ENCODE measurements at places on chromosomes 16 and 17. TPM values are rescaled to one million over a fixed set of nuclear protein-coding genes. Genes with fewer than 3 reads are reported as not detected.

- DNase-seq: no peak
These were observed 68.5 kb upstream of the ATP2A3 start for GRCh38 chr17:4032738-4033137.

The PIGS gene
- polyA plus RNA-seq: 106 TPM

The COIL gene
- polyA plus RNA-seq: 33.4 TPM

GRCh38 chr16:9966569-9967157 is 215.6 kb downstream of the GRIN2A start:
- no peak for DNase-seq

DNA sequence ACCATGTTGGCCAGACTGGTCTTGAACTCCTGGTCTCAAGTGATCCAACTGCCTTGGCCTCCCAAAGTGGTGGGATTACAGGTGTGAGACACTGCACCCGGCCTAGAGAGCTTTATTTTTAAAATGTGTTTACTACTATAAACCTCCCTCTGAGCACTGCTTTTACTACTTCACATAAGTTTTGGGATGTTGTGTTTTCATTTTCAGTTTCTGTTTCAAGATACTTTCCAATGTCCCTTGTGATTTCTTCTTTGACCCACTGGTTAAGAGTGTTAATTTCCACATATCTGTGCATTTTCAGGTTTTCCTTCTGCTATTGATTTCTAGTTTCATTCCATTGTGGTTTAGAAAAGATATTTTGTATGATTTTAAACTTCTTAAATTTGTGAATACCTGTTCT is 74.4 kb downstream of the NETO2 start:
- DNase-seq: no peak

GRCh38 chr16:1828645-1829410 is 1.8 kb downstream of the FAHD1 start:
- DNase-seq: no peak

- DNase-seq: no peak
These were observed 19.3 kb downstream of the ZNF750 start for GRCh38 chr17:82820278-82821251.

The MT3 gene
- 0.84 TPM for polyA plus RNA-seq

DNA sequence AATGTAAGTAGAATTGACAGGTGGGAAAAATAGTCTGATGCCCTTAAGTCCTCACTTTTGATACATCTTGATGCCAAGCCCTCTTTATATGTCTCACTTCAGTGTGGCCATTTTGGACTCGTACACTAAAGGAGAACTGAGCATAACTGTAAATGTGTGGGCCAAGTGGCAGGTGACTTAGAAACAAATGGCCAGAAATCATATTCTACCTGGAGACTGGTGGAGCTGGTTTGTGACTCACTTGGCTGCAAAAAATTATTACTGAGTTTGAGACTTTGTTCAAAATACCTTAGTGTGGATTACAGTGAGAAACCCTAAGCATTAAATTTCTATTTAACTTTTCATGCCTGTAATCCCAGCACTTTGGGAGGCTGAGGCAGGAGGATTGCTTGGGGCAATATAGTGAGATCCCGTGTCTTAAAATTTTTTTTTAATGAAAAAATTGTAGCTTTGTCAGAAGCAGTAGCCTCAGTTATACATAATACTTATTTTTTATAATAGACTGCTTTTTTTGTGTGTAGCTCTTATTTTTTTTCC is 5.0 kb downstream of the HAPSTR1 start:
- DNase-seq: no peak

The ARHGAP23 gene
- polyA plus RNA-seq: 68.4 TPM

DNA sequence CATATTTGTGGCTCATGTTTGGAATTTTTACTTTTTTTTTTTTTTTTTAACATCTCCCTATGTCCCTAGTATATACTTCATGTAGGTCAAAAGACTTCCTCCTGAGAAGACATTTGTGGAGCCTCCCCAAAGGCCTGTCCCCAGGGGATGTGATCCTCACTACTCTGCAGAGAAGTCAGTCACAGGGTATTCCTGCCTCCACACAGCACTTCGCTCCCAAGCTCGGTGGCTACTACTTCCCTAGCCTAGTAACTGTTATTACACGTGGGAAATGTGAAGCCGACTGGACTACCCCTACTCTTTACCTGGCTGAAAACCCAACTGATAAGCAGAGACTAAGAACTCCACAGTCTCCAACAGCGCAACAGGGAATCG is 116.8 kb downstream of the HIC1 start:
- DNase-seq: no peak

The ZPBP2 gene
- polyA plus RNA-seq: 0.04 TPM

DNA sequence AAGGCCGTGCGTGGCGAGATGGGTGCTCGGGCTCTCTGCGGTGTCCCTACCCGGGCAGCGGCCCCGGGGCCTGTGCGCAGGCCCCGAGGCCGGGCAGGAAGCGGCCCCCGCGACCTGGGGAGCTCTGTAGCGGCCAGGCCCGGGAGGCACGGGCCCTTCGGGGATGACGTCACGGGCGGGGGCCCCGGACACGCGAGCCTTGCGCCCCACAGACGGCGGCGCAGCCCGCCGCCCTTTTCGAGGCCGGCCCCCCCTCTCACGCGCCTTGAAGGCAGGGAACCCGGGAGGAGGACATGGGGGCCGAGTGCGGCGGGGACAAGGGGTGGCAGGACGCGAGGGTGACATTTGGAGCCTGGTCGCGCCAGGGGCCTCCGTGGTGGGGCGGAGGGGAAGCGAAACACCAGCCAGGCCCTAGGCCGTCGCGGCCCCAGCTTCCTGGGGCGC is 1.1 kb downstream of the RAI1 start:
- no peak for DNase-seq

The RGS11 gene
- 1.7 TPM for polyA plus RNA-seq

GRCh38 chr17:31902693-31903092 is 1.2 kb upstream of the UTP6 start:
- no peak for DNase-seq

- no peak for DNase-seq
These were observed 74.6 kb downstream of the KSR1 start for GRCh38 chr17:27530764-27531391.

The TMED6 gene
- 2.8 TPM for polyA plus RNA-seq

GRCh38 chr17:81249223-81250040 is 10.3 kb downstream of the NDUFAF8 start:
- DNase-seq: no peak

The MARCHF10 gene
- 0.93 TPM for polyA plus RNA-seq

GRCh38 chr17:59428916-59429485 is 97.5 kb downstream of the YPEL2 start:
- DNase-seq: no peak

GRCh38 chr17:3552916-3553315 is 4.7 kb downstream of the TRPV3 start:
- DNase-seq: no peak

- DNase-seq: peak; percentile 54
These were observed 241.5 kb upstream of the NLRP1 start for GRCh38 chr17:5825717-5826330.

- DNase-seq: no peak
These were observed 29.3 kb upstream of the RBL2 start for GRCh38 chr16:53404959-53405358.

The NFATC2IP gene
- 33.9 TPM for polyA plus RNA-seq

GRCh38 chr16:88448461-88449266 is 4.4 kb upstream of the ZFPM1 start:
- DNase-seq: no peak

GRCh38 chr17:68328676-68329075 is 37.4 kb downstream of the ARSG start:
- DNase-seq: no peak

DNA sequence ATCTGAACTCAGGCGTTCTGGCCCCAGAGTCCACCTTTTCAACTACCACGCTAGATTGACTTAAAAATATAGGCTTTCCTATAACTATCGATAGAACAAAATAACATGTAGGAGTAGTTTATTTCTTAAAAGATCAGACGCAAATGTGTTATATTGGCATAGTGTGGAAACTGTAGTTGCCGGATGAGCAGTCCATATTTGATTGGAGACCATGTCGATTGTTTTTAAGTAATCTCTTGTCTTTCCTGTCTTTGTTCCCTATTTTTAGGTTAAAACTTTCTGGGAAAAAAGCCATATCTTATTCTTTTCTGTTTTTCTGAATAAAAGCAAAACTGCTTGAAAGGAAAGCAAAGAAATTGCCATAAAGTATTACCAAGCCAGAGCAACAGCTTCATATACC is 53.1 kb downstream of the GAN start:
- no peak for DNase-seq

GRCh38 chr17:47621293-47622179 is 28.2 kb upstream of the KPNB1 start:
- DNase-seq: no peak

GRCh38 chr17:72126575-72127486 is 6.0 kb downstream of the SOX9 start:
- DNase-seq: no peak

The MYOCD gene
- 4.2 TPM for polyA plus RNA-seq

GRCh38 chr16:700684-701584 is 4.7 kb downstream of the FBXL16 start:
- DNase-seq: peak; percentile 44

The SLFN14 gene
- 0.27 TPM for polyA plus RNA-seq

The KCNJ18 gene
- polyA plus RNA-seq: not detected

The ASPHD1 gene
- polyA plus RNA-seq: 0.60 TPM

DNA sequence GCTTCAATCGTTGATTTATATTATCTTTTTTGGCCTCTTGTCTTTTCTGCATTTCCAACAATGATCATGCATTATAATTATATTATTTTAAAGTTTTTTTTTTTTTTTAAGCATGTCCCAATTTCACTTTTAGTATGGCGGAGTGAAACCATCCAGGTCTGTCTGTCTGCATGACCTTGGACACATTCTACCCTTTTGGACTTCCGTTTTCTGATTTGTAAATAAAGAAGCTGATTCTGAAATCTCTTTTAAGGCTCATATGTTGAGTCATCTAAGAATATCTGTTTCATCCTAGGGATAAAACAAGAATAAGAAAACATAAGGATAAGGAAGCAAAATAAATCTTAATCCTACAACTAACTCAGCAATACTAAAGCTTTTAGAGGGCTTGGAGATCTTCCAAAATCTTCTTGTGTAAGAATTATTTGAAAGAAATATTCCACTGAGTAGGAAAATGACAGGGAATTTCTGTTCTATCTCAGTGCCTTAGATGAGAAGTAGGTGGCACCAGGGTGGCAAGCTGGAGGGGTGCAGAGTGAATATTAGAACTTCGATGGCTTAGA is 195.7 kb upstream of the TOX3 start:
- DNase-seq: no peak

The KRTAP1-5 gene
- not detected for polyA plus RNA-seq

Data from right renal pelvis (tissue), 4 donors.